T-cell (primary cell): ENCODE measurements at places on chromosomes 5 and 9. TPM values are rescaled to one million over a fixed set of nuclear protein-coding genes. Genes with fewer than 3 reads are reported as not detected.

The C9orf50 gene
- total RNA-seq, result not detected

The FABP6 gene
- total RNA-seq, result not detected

The PCDHGA11 gene
- total RNA-seq, result 0.12 TPM

The PCDHA9 gene
- not detected for total RNA-seq

The DND1 gene
- total RNA-seq, result 5.9 TPM

The NOP16 gene
- total RNA-seq, result 28.3 TPM

The EIF4EBP3 gene
- total RNA-seq, result 20.4 TPM

The TUSC1 gene
- not detected for total RNA-seq

The PCDHB3 gene
- not detected for total RNA-seq

The CA9 gene
- total RNA-seq, result not detected

The GCNT4 gene
- total RNA-seq, result 11.3 TPM

The UGT3A1 gene
- not detected for total RNA-seq

The INSL4 gene
- total RNA-seq, result not detected

The PCDHA3 gene
- total RNA-seq, result not detected

The ANGPTL2 gene
- total RNA-seq, result not detected

The FBXL7 gene
- total RNA-seq, result 0.07 TPM

The CAMK2A gene
- not detected for total RNA-seq

The PDLIM4 gene
- total RNA-seq, result not detected

The LECT2 gene
- not detected for total RNA-seq

The SFXN1 gene
- 91.8 TPM for total RNA-seq

The AK1 gene
- 48.8 TPM for total RNA-seq

The NCBP1 gene
- total RNA-seq, result 31.9 TPM

The FBLL1 gene
- total RNA-seq, result not detected

The MTREX gene
- total RNA-seq, result 75.1 TPM

The PCDHB12 gene
- not detected for total RNA-seq

The PCDHGC5 gene
- not detected for total RNA-seq

The TLX3 gene
- not detected for total RNA-seq

The FOXD4L3 gene
- not detected for total RNA-seq

The EXOSC2 gene
- total RNA-seq, result 59.1 TPM

The DMRT1 gene
- not detected for total RNA-seq

The CD180 gene
- total RNA-seq, result 1.2 TPM

The PCDHB5 gene
- total RNA-seq, result 0.30 TPM

The PCDHGB1 gene
- not detected for total RNA-seq

The MED22 gene
- 27.4 TPM for total RNA-seq

The PCDHGA6 gene
- total RNA-seq, result 0.64 TPM

The SUB1 gene
- total RNA-seq, result 178 TPM

The LCN1 gene
- total RNA-seq, result not detected

The CORO2A gene
- total RNA-seq, result 10.8 TPM

The LRRC70 gene
- total RNA-seq, result 0.43 TPM

The ADCY2 gene
- total RNA-seq, result 0.32 TPM

The APBA1 gene
- total RNA-seq, result 0.63 TPM

The NEUROG1 gene
- total RNA-seq, result not detected

The FSTL4 gene
- 1.6 TPM for total RNA-seq

The BARX1 gene
- total RNA-seq, result not detected

The TMC1 gene
- total RNA-seq, result not detected

The PCDHA11 gene
- total RNA-seq, result not detected

The CDH12 gene
- total RNA-seq, result not detected

The FBP1 gene
- 3.5 TPM for total RNA-seq

The GZMA gene
- total RNA-seq, result 37.2 TPM

The GALNT12 gene
- total RNA-seq, result 11.0 TPM

The SPATA31D4 gene
- not detected for total RNA-seq

The MACIR gene
- total RNA-seq, result 3.8 TPM

The PTPRD gene
- not detected for total RNA-seq

The CCNI2 gene
- total RNA-seq, result 13.8 TPM

The DELE1 gene
- total RNA-seq, result 80.3 TPM

The RHOBTB3 gene
- 3.6 TPM for total RNA-seq

The BARHL1 gene
- not detected for total RNA-seq

The PRUNE2 gene
- total RNA-seq, result 0.61 TPM
